ENCODE measurements at places on chromosomes 7 and 10.

- DNase-seq: no peak
Observed at GRCh38 chr7:47405921-47406800, 175.8 kb downstream of the TNS3 start.

DNA sequence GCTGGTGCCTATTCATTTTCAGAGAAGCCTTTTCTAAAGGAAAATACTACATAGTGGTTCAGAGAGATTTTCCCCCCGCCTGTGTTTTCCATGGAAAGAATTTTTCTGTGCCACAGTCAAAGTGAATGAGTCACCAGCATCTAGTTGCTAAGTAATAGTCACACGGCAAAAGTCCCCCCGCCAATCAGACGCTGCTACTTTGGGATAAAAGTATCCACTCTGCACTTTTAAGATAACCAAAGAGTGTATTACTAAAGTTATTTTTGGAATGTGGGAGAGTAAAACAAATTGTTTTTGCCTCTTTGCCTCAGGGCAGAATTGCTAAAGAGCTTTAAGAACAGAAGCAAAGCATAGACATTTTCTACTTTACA, 23.5 kb downstream of the ABLIM1 start:
- DNase-seq: no peak

DNA sequence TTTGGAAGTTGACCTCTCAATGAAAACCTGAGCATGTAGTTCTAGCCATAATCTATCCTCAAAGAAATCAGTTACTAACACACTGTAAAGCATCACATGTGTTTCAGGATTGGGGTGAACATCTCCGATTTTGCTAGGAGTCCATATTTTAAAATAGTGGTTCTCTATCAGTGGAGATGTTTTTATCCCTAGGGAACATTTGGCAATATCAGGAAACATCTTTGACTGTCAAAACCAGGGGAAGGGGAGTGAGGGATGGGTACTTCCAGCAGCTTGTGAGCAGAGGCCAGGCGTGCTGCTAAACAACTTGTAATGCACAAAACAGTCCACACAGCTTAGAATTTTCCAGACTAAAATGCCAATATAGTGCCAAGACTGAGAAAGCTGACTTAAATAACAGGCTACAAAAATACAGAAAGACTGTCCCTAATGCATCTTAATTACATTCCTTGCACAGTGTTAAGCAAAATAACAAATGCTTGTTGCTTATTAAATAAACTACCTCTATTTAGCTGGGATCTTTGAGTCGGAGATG, 120.9 kb downstream of the CRPPA start:
- no peak for DNase-seq

DNA sequence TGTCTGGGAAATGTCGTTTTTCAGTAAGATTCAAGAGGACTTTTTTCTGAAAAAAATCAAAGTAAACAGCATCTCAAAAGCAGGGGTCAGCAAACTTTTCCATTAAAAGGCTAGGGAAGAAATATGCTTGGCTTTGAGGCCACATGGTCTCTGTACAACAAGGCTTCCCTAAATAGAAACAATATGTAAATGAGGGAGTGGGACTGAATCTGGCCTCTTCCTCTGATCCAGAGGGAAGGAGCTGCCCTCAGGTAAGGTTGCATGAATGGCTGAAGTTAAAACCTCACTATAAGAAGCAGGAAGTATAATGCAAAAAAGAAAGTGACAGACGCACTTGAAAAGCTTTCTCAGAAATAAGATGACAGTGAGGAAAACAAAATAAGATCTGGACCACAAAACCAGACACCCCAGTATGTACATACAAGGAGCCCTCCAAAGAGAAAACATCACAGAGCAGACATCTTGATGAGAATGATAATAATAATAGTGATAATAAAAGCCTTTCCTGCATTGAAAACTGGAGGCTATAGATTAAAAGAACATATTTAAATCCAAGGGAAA, 115.2 kb downstream of the PLXNA4 start:
- no peak for DNase-seq

DNA sequence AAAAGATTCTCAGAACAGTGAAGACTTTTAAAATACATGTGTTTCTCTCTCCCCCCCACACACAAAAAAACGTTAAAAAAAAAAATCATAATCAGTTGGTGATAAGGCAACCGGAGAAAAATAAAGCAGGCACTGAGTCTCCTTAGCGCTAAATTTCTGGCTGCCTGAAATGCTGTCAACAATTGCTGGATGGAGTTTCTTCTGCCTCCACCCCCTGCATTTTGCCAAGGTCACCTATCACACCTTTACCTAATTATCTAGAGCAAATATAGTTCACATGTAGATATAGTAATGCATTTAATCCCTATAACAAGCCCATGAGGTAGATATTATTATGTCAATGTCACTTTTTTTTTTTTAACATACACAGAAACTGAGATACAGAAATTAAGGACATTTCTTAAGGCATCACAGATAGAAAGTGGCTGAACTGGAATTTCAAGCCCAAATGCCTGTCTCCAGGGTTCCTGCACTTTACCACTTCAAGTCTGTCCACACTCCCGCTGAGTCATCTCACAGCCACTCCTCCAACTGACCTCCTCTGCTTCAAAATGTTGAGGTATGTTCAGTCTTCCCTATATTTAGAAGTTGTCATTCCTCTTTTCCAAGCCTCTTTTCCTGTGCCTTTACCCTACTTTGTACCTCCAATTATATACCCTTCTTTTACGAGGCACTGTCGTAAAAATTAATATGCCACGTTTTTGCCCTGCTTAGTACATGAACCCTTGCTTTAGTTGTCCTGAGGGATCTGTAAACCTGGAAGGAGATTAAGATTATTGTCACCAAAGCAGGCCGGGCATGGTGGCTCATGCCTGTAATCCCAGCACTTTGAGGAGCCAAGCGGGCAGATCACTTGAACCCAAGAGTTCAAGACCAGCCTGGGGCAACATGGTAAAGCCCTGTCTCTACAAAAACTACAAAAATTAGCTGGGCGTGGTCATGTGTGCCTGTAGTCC, 72.8 kb upstream of the MPP7 start:
- DNase-seq: no peak

DNA sequence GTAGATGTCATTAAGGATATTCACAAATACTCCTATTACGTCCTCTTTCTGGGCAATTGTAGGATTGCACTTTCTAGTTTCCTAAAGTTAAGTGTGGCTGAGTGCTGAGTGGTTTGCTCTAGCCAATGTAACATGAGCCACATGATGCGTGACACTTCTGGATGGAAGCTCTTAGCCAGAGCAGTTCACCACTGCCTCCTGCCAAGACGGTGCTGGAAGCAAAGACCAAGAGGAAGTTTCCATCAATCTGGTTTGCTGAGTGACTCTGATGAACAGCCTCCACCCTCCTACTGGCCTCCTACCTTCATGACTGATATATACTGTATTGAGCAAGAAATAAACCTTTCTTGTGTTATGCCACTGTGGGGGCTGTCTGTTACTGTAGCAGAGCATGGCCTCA, 318.1 kb downstream of the KCNMA1 start:
- no peak for DNase-seq

All from central memory CD8-positive, alpha-beta T cell (primary cell).